ENCODE measurements at places on chromosomes 11 and 22.

DNA sequence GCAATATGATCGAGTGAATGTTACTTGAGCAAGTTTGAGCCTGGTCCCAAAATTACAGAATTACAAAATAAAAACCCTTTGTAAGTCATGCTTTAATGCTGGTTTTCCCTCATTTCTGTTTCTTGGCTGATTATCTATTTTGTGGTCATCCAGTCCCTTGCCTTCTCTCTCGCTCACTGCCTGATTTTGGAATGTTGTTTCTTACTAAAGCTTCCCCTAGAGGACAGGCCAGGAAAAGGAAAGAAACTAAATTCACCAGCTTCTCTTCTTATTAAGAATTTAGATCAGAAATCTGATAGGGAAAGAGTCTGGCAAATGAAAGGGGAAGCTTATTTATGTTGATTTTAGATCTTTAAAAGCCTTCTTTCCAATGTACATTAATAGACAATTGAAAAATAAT, 16.6 kb upstream of the BDNF start:
- peak; percentile 65 for DNase-seq

DNA sequence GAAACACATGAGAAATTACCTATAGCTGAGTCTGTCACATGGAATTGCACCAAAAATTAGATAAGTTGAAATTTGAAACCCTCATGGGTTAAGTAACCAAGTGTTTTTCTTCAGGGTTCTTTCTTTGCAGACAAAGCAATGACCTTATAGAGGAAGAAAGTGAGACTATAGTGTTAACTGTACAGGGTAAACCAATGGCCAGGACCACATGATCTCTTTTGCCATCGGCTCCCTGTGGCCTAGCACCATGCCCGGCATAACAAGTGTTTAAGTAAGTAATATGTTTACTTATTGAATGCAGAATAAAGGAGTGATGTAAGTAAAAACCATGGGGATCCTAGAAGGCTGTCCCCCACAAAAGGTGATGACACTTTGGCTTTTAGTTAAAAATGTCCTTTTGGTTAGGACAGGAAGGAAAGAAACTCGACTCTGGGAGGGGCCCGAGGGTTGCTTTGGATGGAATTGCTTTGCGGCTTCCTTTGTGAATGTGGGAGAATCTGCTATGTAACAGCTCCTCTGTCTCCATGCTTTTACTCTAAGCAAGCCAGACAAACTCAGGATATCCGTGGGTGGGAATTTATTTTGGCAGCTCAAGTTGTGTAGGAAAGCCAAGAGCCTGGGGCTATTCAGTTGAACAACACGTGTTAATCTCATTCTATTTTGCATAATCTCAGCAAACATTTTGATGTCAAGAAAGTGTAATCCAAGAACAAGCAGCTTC, 454.7 kb downstream of the INSC start:
- no peak for DNase-seq

GRCh38 chr22:39925909-39926679, 25.2 kb downstream of the GRAP2 start:
- DNase-seq: no peak

DNA sequence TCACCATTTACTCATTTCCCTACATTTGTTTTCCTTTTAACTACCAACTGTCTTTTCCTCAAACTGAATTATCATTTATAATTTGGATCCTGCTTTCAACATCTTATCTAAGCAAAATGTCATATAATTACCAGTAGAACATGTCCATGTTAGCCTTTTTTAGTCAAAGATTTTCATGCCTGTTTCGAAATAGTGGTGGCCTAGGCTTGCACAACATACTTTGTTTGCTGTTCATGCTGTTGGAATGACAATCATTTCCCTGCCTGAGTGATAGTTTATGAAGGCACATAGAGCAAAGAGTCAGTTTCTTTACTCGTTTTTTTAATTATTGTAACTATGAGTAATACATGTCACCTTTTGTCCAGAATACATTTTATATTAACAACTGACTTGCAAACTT, 144.3 kb upstream of the ANO3 start:
- peak; percentile 59 for DNase-seq

DNA sequence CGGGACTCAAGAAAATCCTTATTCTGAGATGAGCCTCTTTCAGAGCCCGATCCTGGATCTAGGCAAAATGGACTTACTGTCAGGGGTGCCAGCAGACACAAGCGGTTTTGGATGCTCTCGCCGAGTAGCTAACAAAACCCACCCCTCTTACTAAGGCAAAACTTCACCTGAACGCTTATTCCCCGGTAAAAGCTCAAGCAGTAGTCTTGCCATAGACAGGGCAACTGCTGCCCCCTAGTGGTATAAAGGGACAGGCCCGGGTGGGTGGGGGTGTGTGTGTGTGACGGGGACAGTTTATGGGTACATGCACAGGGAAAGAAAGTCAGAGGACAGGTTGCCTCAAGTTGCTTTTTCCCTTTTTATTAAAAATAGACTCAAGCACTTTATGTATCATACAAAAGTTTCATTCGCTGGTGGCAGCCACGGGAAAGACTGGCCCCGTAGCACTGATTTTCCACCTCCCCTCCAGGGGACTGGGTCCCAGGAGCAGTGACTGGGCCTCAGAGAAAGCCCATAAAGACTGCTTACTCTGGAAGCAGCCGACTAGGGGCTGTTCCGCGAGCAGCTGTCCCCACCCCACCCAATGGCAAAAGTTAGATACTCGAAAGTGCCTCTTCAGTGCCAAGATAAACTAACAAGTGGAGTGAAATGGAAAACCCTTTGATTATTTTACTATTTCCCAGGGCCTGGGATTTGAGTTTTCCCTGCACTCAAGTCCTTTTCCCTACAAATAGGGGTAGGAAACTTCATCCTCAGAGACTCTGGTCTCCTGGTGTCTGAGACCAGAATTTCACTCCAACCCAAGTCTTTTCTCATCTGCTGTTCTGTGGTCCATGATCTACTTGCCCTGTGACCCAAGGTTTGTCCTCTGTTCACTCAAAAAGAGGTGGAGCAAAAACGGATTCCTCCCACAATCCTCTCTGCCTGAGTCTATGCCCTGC, 4.7 kb downstream of the YPEL4 start:
- DNase-seq: peak; percentile 80

DNA sequence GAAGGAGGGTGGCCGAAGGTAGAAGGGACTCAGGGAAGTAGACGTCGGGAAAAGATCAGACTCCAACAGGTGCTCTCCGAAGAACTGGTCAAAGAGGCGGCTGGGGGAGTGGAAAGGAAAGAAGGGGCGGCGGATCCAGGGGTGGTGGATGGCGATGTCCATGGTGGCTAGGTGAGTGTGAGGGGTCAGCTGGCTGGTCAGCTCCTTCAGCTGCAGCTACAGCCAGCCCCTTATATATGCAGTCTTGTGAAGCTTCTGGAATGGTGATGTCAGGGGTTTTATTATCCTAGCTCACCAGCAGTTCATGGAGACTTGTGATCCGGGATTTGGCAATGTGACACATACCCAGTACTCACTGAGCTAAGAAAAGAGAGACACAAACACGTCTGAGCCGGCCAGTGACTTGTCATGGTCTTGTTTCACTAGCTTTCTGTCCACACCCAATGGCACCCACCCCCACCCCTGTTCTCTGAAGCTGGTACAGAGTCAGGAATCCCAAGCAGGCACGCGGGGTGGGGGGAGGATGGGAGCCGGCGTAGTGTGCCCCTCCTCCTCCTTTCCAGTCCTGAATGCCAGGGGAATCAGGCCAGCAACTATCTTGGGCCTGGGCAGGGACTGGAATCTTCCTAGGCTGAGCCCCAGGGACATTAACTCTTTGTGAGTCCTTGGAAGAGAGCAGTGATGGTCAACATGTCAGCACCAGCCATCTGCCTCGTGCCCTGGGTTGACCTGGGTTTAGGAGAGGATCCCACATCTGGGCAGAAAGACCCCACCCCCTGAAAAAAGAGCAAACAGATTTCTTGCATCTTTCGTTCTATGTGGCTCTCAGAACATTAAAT, at the start of gene CRYAB:
Gene CRYAB, minus strand, starts transcription at position 208 of the 839 bp plus-strand sequence. Its CDS starts 46 bp downstream, at position 162.
- peak; percentile 92 for DNase-seq

DNA sequence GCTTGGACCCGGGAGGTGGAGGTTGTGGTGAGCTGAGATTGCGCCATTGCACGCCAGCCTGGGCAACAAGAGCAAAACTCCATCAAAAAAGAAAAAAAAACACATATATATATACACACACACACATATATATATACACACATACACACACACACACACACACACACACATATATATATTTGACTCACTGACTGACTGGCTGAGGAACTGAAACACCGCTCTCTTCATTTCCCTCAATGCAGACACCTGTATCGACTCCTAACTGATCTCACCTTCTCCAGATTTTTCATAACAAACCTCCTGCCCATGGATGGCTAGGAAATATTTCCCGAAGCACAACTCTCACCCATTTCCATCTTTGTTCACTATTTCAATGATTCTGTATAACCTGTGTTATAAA, 140.7 kb upstream of the ANO3 start:
- no peak for DNase-seq

GRCh38 chr11:92131289-92131865, 93.2 kb upstream of the FAT3 start:
- peak; percentile 31 for DNase-seq

DNA sequence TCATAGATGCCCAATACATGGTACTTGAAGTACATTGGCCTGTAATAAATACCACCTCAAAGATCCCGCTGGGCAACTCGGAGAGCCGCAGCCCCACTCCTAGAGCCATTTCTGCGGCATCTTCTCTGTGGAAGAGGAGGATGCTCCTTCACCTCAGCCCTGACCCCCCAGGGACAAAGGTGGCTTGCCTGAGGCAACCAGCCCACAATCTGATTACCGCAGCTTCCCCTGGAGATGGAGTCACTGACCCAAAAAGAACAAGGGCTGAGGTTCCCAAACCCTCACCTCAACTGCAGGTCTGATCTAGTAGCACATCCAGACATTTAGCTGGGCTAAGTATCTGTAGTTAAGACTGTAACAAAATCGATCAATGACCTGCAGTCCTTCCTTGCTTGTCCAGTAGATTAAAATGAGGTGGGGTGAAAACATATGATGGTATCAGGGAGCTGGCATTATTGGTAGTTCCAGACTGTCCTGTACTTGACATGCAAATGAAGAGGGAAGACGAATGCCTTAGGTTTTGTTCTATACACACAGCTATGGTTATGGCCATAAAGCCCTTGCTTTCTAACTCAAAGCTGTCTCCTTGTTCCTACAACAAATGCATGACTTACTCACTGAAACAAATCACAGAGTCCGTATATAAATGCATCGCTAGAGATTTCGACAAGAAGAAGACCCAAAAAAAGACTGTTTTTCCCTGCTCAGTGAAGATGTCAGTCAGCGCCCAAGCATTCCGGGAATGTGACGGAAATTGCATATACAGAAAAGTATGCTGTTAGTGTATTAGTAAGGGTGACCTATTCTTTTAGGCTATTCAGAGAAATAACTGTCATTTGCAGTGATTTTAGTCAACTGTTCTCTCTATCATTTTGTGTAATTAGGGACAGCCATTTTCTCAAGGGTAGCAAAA, 33.7 kb downstream of the C11orf71 start:
- DNase-seq: peak; percentile 81

- DNase-seq: peak; percentile 25
Measured at GRCh38 chr11:1390569-1391164, 933 bp downstream of the BRSK2 start.

- DNase-seq: no peak
Measured at GRCh38 chr11:126418887-126419286, 63.4 kb downstream of the ST3GAL4 start.

GRCh38 chr11:113334183-113334582, 19.8 kb downstream of the TTC12 start:
- DNase-seq: no peak

DNA sequence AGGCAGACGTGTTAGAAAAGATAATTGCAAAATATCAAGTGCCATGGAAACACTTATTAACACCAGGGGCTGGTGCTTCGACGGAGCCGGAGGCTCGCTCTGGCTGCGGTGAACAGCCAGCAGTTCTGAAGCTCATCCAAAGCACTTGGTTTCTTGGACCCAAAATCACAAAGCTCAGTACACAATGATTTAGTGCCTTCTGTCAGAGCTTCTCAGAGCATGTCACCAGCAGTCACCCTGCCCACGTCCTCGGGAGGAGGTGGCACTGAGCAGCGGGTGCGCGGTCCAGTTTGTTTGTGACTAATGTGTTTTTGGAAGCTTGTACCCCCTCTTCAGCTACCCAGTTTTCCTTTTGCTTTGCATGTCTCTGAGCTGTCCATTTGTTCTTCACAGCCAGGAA, 58.7 kb upstream of the KIRREL3 start:
- no peak for DNase-seq

DNA sequence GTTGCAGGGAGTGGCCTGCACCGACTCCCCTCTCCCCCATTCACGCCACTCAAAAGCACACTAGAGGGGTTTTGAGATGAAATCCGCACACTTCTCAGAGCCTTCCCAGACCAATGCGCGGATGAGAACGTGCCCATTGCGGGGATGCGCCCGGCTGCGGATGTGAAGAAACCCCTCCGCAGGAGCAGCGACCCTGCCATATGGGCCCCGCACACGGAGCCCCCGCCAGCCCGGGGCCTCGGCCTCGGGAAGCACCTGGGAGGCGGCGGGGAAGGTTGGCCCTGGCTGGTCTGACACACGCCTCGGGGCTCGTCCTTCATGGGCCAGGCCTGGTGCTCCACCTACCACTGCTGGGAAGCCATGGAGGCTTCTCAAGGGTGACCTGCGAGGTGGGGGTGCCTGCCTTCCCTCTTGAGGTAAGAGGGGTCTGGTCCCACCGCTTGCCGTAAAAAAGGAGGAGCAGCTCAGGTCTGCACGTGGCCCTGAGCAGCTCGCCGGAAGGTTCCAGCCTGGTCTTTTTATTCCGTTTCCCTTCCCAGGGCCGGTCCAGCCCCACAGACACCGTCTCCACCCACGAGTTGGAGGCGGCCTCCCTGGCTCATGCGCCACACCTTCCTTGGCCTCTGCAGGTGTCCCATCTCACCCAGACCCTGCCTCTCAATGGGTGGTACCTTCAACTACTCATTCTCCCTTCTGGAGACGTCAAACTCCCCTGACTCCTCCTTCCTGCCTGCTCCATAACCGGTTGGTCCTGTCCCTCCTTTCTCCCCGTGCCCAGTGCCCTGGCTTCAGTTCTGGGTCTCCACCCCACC, 39.4 kb downstream of the TRMU start:
- DNase-seq: no peak

- DNase-seq: no peak
Measured at GRCh38 chr11:2301631-2302305, at the start of the genes C11orf21 and TSPAN32. Gene C11orf21, minus strand, starts transcription at chr11:2301918. Its CDS starts 110 bp downstream, at chr11:2301808. Gene TSPAN32, plus strand, starts transcription at chr11:2302013. Its CDS starts 137 bp downstream, at chr11:2302150.

DNA sequence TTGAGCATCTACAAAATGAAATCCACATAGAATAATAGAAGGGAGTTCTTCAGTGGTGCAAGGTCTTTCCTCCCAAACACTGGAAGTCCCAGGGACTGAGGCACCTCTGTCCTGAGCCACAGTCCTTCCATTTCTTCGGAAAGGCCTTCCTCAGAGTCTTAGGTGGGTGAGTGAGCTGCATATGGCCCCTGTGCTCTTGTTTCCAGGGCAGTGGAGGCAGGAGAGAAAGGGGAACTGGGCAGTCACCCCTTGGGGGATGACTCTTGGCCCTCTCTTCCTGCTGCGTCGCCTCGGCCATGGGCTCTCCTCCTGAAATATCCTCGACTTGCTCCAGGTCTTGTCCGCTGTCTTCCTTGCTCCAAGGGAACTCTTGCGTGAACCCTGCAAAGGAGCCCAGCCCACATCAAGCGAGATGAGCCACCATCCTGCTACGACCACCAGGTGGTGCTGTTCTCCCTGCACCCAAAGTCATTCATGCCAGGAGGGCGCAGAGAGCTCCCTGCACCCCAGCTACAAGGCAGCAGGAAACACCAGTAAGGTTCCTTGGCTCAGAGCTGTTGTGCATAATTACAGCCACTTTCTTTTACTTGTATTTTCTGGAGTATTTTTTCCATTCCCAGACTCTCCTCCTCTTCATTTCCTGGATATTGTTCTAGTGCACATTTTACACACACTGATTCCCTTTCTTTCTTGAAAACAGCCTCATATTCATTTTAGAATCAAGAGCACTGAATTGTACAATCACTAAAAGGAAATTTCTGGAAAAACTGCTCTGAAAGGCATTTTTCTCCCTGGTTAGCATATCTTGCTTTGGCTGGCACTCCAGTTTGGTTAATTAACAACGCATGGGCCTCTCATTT, 397.8 kb downstream of the OPCML start:
- peak; percentile 62 for DNase-seq

Measured in AG08395 (cell line).